ENCODE measurements at places on chromosomes 4 and X.

- no peak for DNase-seq
These were observed 23.6 kb upstream of the SMPX start for GRCh38 chrX:21781525-21781924.

- peak; percentile 7 for DNase-seq
These were observed 51.7 kb downstream of the GASK1B start for GRCh38 chr4:158121161-158121579.

DNA sequence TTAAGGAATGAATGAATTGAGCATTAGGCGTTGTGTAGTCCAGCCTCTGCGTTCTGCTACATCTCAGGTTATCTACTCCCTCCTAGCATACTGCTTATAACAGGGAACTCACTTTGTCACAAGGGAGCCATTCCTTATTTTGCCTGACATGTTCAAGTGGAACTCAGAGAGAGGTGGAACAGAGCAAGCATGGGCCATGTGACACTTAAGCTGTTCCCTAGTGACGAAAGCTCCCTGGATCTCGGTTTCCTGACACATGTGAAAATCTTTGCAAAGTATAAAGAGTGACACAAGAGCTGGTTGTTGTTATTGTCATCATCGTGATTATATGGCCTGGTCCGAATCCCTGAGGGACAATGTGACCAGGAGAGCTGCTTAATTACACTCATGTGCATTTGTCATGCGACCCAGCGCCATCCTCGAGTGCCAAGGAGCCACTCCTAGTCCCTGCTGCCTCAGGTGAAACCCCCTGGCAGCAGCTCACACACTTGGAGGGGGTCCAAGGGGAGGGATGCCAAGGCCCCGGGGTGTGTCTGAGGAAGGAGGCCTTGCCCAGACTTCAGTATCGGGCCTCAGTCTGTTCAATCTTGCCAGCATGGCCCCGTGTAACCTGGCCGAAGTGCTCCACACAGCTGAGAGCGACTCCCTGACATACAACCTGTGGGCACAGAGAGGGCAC is 98.5 kb upstream of the MAP3K15 start:
- DNase-seq = no peak

DNA sequence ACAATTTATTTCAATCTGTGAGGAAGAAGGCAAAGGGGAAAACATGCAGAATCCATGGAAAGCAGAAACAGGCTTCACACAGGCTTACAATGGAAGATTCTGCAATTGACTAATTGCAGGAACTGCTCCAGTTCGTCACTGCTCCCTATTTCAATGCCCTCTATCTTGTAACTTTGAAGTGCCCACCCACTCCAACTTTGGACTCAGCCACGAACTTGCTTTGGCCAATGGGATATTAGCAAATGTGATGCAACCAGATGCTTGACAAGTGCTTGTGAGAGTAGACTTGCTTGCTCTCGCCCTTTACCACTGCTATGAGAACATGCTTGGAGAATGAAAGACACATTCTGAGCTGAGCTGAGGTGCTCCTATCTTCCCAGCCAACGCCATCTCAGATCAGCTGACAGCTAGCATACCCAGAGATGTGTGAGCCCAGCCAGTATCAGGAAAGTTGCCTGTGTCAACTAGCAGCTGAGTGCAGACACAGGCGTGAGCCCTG is 105.7 kb upstream of the PTCHD1 start:
- no peak for DNase-seq

- DNase-seq = no peak
These were observed 136.0 kb downstream of the ADAMTS3 start for GRCh38 chr4:72432975-72433374.

- peak; percentile 5 for DNase-seq
These were observed 179.6 kb downstream of the KDR start for GRCh38 chr4:54945838-54946237.

GRCh38 chr4:9921326-9921725 is 100.0 kb downstream of the SLC2A9 start:
- no peak for DNase-seq

GRCh38 chrX:50842221-50842620 is 28.2 kb upstream of the SHROOM4 start:
- no peak for DNase-seq

DNA sequence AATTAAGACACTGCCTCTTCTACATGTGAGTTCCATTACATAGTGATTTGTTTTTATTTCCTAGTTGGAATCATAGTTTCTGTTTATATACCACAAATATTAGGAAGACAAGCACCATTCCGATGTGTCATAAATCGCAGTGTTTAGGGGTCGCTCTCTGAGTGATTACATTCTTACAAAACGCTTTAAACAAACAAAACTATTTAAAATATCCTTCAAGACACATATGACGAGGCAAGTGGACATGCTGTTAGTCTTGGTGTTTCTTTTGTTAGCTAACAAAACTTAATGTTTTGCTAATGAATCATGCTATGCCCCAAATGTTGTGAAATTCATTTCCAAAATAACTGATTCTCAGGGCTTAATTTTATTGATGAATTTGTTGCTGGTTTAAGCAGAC is 1219.3 kb upstream of the PRKX start:
- no peak for DNase-seq

DNA sequence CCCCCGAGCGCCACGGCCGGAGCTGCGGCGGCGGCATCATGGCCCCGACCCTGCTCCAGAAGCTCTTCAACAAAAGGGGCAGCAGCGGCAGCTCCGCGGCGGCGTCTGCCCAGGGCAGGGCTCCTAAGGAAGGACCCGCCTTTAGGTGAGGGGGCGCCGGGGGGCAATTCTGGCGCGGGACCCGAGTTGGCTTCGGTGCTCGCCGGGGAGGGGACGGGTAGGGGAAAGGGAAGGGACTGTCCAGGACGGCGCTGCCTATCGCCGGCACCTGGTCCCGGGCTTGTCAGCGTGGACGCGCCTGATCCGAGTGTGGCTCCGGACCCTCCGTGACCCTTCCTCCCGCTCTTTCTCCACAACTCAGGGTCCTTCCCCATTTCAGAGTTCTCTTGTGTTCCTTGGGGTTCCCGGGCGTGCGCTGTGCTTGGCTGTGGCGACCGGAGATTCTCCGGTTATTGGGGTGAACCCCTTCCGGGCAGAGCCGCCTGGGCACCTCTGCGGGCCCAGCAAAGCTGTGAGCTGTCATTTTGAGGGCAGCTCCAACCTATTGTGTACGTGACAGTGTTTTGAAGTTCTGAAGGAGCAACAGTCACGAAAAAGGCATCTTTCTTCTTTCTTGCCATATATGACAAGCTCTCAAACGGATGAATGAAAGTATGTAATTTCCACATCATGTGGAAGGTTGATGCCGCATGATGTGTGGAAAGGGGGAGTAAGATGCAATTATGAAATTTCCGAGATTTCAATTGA is 522 bp downstream of the FNIP2 start:
- peak; percentile 67 for DNase-seq

DNA sequence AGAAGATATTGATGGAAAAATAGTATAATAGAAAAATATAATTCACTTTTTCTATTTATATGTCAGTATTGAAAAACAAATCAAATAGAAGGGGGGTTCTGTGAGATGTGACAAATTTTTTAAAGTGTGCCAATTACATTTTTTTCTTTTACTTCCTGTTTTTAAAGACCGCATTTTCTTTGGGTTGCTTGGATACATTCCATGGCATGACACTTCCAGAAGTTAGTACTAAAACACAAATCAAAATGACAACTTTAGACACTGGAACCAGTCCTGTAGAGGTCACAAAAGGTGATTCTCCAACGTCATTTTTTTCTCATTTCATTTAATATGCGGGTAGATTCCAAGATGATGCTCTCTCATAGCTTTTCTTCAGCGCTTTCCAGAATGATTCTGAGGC is 116.2 kb upstream of the GNPDA2 start:
- DNase-seq = no peak

DNA sequence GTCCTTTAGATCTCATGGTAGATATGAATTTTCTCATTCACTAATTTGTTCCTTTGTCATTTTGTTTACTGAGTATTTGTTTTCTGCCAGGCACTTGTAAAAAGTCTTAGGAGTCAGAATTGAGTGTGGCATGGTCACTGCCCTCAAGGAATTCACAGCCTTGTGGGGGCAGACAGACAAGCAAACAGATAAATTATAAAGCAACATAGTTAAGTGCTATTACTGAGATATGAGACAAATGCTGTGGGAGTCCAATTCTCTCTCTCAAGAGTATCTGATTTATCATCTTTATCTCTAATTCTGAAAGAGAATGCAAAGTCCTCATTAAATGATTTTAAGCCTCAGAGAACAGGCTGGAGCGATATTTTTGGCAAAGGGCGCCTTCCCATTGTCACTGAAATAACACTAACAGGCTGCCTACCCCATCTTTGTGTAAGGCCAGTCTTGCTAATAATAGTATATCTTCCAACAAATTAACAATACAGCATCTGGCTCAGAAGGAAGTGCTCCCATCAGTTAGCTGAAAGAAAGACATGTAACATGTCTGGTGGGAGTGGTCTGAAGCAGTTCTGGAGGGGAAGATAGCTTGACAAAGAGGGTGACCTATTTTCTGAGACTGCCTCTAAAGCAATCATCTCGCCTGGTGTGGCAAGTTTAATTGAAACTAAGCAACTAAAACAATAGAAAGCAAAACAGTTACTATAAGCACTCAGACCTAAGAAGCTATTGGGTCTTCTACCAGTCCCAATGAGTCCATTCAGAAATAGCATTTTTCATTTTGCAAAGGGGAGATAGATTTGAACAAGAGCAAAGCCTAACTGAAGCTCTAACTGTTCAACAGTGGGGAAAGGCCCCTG is 61.5 kb upstream of the AMOT start:
- DNase-seq = no peak

DNA sequence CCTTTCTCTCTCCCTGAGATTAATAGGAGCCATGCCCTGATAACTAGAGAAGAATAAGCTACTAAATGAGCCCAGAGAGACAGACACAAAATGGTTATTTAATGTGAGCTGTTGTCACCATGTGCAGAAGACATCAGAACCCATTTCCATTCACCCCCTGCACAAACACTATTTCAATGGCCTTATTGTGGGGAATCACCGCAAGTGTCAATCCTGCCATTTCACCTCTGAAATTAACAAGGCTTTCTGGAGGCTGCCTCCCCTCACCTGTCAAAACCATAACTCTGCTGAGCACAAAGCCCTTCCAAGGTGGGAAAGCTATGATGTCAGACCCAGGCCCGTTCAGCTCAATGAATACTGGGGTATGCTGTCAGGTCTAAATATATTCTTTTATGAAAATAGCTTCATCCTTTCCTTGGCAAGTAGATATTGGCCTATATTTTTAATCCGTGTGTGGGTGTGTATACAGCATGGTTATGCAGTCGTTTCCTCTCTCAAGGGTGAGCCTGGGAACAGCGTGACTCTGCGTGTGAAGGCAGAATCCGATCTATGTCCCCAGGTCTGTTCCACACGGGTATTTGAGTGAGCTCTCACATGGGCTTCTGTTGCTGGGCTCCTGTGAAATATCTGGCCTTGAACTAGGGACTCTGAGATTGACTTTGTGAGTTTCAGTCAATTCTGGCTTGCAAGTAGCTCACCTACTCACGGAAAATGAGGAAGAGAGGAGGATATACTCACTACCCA is 266.3 kb downstream of the FBXW7 start:
- no peak for DNase-seq

- peak; percentile 54 for DNase-seq
These were observed 62.2 kb downstream of the FMR1NB start for GRCh38 chrX:148043271-148043855.

GRCh38 chr4:156725257-156725656 is 246.3 kb downstream of the PDGFC start:
- DNase-seq = no peak

- DNase-seq = no peak
These were observed 3.2 kb upstream of the GRSF1 start for GRCh38 chr4:70842761-70843435.

Measured in RKO (cell line).